GM23248 (cell line): ENCODE measurements at places on chromosomes 3 and 15. TPM values are rescaled to one million over a fixed set of nuclear protein-coding genes. Genes with fewer than 3 reads are reported as not detected.

DNA sequence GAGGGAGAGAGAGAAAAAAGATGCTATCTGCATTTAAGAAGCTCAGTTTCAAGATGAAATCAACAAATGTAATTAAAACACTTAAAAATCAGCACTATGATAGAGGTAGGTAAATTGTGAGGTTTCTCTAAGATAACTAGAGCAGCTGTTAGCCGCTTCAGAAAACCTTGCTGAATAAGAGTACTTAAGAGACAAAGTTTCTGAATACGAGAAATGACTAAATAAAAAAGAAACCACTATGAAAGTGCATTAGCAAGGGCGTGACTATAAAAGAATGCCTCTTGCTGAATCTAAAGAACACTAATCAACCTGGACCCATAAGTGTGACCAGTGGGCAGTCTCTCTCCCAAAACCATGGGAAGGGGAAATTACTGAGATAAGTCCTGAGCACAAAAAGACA is 41.8 kb downstream of the IQCB1 start:
- DNase-seq, result no peak
- no peak overlapping the region for H3K4me3 ChIP-seq
- H3K4me1 ChIP-seq, result no peaks in the 10 kb centered on the region
- H3K27ac ChIP-seq, result no peak overlapping the region

DNA sequence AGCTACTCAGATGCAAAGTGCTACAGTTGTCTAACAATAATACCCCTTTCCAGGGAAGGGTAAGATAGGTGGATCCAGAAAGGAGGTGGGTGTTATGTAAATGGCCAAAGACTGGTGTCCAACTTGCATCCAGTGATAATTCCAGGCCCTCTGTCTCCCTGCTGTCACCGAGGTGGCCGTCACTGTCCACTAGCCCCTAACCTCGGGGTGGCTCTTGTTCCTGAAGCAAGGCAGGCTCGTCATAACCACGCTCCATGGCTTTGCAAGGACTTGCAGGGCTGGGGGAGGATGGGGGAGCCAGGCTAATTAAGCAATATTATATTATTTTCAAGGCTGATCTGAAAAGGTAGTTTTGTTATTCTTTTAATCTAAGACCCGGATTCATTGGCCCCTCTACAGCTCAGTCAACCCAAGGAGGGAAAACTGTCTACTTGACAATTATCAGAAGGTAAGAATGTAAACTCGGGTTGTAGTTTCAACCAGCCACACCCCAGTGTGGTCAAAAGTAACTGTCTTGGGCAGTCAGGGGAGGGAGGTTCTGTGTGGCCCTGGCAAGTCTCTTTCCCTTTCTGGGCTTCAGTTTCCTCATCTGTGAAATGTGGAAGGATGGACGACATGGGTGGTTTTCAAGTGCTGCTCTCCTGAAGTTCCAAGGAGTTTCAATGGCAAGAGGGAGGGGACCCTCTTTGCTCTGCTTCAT is 220.1 kb upstream of the BHLHE40 start:
- DNase-seq, result no peak
- no peak overlapping the region for H3K4me3 ChIP-seq
- H3K27me3 ChIP-seq, result no peaks in the 10 kb centered on the region
- H3K27ac ChIP-seq, result no peak overlapping the region

- no peak overlapping the region for H3K4me3 ChIP-seq
- H3K4me1 ChIP-seq, result no peaks in the 10 kb centered on the region
- H3K27ac ChIP-seq, result no peak overlapping the region
Observed at GRCh38 chr3:119700269-119700919, 2.4 kb upstream of the CFAP91 start.

DNA sequence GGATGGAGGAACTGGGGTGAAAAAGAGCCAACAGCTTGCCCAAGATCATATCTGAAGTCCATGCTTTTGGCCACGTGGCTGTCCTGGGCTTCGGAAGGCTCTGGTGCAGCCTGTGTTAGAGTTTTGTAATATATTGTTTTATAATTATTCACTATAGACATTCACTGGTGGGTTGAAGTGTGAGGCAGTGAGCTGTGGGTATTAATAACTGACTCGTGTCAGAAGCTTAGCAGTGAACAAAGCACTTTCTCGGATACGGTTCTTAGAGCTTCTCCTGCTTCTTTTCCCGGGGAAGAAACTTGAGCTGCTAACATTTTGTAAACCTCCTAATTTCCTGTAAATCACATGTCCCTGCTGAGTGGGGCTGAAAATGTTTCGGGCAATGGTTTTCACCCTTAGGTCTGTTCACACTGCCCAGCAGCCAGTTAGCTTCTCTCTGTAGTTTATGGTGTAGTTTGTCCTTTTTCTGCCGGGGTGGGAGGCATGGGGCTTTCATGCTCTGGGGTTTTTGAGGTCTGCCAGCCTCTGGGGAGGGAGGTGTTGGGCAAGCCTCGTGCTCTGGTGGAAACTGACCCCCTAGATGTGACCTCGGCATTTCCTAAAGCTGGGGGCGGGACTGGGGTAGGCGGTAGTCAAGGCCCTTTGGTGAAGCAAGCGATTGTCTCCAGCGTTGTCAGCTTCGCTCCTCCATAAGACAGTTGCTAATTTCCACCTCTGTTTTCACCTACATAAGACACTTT is 1.7 kb downstream of the MRAS start:
- H3K4me1 ChIP-seq, result peaks cover 20% of the 10 kb centered on the region
- no peaks in the 10 kb centered on the region for H3K27me3 ChIP-seq

DNA sequence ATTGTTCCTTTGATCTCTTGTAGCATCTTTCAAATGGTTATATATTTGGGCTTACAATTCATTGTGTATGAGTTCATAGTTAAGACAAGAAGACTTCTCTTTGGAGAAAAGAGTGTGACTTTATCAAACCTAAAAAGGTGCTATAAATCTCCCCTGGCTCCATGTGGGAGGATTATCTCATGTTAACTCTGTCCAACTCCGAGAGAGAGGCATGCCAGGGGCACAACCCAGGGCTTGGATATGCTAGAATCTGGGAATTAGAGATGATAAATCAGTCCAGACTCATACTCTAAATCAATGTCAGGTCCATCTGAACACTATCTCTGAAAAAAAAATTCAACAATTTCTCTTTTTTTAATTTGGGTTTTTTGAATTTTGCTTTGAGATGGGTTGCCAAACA is 462.8 kb downstream of the TUSC7 start:
- H3K27me3 ChIP-seq, result no peaks in the 10 kb centered on the region
- no peaks in the 10 kb centered on the region for H3K36me3 ChIP-seq
- H3K4me1 ChIP-seq, result no peaks in the 10 kb centered on the region
- no peak for DNase-seq

DNA sequence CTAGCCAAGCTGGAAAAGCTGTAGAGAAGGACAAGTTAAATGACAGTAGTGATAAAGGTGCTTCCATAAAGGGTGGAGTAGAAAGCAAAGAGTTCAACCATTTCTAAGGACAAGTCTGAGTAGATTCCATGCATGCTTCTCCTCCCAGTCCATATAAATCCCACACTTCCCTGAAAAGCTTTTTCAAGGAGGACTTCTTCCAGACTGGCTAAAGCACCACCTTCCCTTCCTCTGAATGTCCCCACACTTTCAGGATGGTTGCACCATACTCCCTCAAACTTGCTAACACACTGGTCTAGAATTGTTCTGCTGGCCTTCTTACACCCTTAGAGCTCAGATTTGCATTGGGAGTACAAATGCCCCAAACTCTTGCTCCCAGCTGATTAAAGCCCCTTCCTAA is 40.9 kb downstream of the FBN1 start:
- peaks cover 75% of the 10 kb centered on the region for H3K4me1 ChIP-seq
- DNase-seq, result peak; percentile 45
- H3K4me3 ChIP-seq, result no peak overlapping the region
- peak overlapping the region; percentile 82 for H3K27ac ChIP-seq
- H3K36me3 ChIP-seq, result peaks cover 74% of the 10 kb centered on the region

DNA sequence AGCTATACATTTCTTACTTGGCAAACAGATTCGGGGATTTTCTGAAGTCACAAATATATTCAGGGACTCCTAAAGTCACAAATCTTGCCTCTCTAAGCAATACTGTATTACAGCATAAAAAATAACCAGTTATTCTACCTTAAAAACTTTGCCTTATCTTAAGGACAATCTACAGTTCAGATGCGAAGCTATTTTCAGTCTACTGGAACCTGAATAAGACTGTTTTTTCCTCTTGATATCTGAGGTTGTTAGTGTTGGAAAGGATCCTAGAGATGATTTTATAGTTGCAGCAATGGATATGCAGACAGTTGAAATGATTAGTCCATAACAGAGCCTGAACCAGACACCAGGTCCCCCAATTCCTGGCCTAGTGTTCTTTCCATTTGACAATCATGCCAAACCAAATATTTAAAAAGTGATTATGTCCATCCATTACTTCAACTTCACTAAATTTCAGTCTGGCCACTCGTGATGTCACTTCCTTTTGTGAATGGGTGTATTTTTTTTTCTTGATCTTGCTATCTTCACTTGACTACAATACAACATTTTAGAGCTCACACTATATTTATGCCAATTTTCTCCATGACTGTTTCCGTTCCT is 1.8 kb downstream of the HDGFL3 start:
- H3K27me3 ChIP-seq, result no peaks in the 10 kb centered on the region
- peak overlapping the region; percentile 27 for H3K27ac ChIP-seq
- peak; percentile 56 for DNase-seq
- no peaks in the 10 kb centered on the region for H3K36me3 ChIP-seq
- peak overlapping the region; percentile 72 for H3K4me3 ChIP-seq

DNA sequence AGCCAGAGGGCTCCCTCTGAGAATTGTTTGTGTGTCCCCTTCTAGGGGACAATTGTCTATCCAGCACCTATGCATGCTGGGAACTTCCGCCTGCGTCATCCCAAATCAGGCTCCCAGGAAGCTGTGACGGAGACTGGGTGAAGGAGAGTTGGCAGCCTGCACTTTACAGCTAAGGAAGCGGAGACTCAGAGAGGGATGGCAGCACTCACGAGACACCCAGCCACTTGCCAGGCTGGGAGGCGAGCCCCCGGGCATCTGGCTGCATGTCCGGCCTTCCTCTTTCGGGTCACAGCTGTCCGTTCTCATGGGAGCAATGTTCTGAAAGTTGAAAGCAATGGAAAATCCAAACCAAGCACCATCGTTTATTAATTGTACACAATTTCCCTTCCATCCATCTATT is 45.5 kb upstream of the SLC6A11 start:
- H3K4me1 ChIP-seq, result no peaks in the 10 kb centered on the region
- DNase-seq, result no peak
- H3K27me3 ChIP-seq, result 0 out of 2 replicates have a peak, but pooled peaks cover 3% of the 10 kb centered on the region
- no peak overlapping the region for H3K4me3 ChIP-seq
- H3K27ac ChIP-seq, result no peak overlapping the region

DNA sequence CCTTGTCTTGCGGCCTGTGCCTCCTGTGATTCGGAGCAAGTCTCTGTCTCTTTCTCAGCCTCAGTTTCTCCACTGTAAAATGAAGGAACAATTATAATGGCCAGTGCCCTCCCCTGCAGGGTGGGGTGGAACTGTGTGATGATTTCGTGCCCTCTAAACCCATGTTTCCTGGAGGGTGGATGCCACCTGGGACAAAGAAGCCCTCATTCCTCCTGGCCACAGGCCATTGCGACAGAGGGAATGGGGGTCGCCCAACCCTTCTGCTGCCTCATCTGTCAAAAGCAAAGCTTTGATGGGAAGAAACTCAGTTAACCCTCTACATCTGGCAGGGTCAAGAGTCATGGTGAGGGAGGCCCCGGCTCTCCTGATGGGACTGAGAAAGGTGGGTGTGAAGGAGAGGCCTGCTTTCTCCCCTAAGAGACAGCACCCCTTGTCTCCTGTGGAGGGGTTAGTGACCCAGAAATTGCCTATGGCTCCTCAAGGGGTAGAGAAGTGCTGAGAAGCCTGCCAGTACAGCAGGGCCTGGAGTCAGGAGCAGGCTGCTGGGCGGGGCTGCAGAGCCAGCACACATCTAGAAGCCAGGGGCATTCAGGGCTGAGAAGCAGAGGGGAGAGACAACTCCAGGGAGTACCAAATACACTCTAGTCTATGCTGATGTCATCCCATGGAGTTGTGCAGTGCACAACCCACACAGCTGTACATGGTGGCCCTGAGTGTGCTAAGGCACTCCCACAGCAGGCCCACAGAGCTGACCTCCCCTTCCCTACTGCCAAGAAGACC is 61.0 kb downstream of the PLXNA1 start:
- no peak overlapping the region for H3K4me3 ChIP-seq
- H3K4me1 ChIP-seq, result peaks cover 12% of the 10 kb centered on the region
- DNase-seq, result no peak

- no peak overlapping the region for H3K27ac ChIP-seq
- no peak for DNase-seq
- no peaks in the 10 kb centered on the region for H3K27me3 ChIP-seq
- peaks cover 14% of the 10 kb centered on the region for H3K4me1 ChIP-seq
Observed at GRCh38 chr3:55455915-55456314, 31.2 kb downstream of the WNT5A start.

GRCh38 chr3:44186712-44187111 is 55.0 kb upstream of the TOPAZ1 start:
- H3K4me3 ChIP-seq, result no peak overlapping the region
- no peak for DNase-seq
- H3K4me1 ChIP-seq, result no peaks in the 10 kb centered on the region
- H3K27me3 ChIP-seq, result peaks cover 33% of the 10 kb centered on the region

DNA sequence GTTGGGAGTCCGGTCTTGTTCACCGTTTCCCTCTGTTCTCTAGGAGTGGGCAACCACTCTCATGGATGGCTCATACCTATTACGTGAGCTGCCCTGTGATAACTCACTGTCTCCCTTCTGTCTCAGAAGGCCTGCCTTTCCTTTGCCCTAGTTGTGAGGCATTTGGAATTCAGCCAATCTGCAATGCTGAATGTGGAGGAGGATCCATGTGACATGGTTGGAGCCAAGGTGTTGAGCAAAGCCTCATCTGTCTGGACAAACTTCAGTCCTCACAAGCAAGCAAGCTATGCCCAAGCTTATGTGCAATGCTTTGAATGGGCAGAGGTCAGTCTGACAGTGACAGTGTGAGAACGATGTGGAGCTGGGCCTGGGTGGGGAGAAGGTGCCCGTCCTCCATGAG is 37.8 kb upstream of the ATP10A start:
- H3K4me3 ChIP-seq, result no peak overlapping the region
- H3K4me1 ChIP-seq, result peaks cover 62% of the 10 kb centered on the region
- peak overlapping the region; percentile 82 for H3K27ac ChIP-seq
- peak; percentile 93 for DNase-seq
- H3K36me3 ChIP-seq, result no peaks in the 10 kb centered on the region

The GPR87 gene
- 0.22 TPM in 1 of 2 replicates, not detected in the other for total RNA-seq

The MUC20 gene
- not detected in 2 replicates for total RNA-seq

The TRAT1 gene
- not detected in 2 replicates for total RNA-seq

The SLC9C1 gene
- not detected in 2 replicates for total RNA-seq

The CATSPER2 gene
- total RNA-seq, result 0.38 TPM in 1 of 2 replicates, not detected in the other

The RUBCN gene
- 16.3 and 18.4 TPM in 2 replicates for total RNA-seq
